ENCODE measurements at places on chromosomes 12 and 14.

DNA sequence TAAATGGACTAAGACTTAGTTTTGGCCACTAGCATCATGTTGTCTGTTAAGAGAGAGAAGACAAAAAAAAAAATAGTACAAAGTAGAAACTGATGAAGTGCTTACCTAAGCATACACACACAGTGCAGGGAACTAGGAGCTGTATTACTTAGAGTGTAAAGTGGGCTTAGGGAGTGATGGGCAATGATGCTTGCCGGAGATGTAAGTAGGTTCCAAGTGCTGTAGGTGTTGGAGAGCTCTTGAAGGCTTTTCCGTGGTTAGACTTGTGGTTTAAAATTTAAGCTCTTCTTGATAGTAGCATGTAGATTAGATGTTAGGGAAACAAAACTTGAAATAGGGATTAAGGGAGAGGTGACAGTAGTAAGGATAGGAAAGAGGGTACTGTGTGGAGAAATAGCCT lies 34.7 kb downstream of the MIA2 start:
- DNase-seq: no peak

DNA sequence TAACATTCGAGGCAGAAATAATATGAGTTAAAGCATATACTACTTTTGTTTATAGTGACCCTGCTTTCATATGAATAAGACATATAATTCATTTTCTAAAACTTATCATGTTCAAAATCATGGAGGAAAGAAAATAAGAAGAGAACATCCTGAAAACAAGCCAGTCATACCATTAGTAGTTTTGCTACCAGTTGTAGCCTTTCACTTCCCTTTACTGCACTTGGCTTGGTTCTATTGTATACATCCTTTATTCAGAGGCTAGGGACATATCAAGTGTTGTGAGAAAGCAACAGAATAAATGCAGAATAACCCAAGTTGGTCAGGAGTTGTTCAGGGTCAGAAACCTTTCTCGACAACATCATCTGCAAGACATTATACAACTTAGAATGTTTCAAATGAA lies 598.7 kb downstream of the SOX5 start:
- DNase-seq: no peak

- no peak for DNase-seq
Observed at GRCh38 chr14:33848706-33849454, 102.0 kb downstream of the EGLN3 start.

DNA sequence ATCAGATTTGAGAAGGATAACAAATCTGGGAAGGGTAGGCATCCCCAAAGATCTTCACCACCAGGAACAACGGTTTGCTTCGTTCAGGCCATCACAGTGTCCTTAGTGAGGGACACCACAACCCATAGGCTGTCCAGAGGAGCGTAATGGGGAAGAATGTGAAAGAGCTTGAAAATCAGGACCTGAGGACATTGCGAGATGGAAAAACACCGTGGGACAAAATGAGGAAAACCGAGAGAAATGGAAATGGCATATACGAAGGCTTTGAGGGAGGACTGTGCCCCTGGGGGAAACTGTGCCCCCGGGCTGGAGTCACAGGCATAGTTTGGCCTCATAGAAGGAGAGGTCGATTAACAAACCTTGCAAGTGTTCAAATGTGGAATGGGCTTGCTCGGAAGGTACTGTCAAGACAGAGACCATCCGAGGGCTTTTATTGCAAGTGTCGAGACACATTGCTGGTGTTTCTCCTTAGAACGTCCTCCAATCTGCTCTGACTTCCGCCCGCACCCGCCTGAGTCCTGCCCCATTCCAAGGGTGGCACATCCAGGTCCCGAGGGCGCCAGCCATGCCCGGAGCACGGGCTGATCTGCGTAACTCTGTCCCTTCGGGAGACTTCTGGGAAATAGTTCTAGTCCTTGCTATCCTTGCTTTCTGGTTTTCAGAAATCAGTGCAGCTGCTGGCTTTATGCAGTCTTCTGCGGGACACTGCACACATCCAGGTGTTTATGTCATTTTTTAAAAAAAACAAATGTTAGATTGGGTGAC lies 885 bp upstream of the PALS1 start:
- no peak for DNase-seq

- no peak for DNase-seq
Observed at GRCh38 chr12:111349101-111349747, 19.7 kb downstream of the PHETA1 start.

DNA sequence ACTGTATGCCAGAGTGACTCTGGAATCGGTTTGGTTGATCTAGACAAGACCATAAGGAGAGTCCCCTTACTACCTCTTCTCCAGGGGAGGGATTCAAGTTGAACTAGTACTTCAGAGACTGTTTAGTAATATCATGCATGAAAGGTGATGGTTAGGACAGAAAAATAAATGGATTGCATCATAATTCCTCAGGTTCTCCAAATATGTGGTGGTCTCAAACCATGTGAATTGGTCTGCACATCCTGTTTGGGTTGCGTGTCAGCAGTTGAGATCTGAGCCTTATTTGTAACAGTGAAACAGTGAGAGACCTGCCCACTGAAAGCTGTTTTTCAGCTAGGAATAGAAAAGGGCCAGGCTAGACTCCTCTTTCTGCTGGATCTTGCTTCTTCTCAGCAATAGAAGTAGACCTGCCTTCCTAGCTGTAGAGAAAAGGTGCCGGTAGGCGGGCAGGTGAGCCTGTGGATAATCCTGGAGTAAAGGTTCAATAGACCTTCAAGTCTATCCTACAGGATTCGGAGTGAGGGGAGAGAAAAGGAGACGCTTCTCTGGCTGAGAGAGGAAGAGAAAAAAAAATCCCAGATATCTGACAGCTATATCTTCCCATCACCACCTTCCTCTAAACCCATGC lies 258.5 kb upstream of the E2F7 start:
- no peak for DNase-seq

GRCh38 chr14:31541702-31542101 lies 19.5 kb upstream of the NUBPL start:
- no peak for DNase-seq

Data from fibroblast of the conjunctiva (primary cell).